Panc1 (cell line): ENCODE measurements at places on chromosomes 4 and X. TPM values are rescaled to one million over a fixed set of nuclear protein-coding genes. Genes with fewer than 3 reads are reported as not detected.

- no peak for DNase-seq
Observed at GRCh38 chr4:56704089-56704871, 23.2 kb upstream of the HOPX start.

DNA sequence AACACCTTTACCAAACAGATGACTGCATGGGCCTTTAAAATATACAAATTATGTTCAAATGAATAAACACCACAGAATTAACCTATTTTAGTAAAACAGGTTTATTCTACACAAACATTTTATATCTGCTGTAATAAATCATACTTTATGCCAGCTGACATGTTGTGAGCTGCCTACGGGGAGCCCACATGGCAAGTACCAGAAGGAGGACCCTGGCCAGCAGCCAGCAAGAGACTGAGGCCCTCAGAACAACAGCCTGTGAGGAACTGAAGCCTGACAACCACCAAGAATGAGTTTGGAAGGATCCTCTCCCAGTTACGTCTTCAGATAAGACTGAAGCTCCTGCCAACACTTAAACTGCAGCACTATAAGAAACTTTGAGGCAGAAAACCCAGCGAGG lies 377.0 kb downstream of the PDGFC start:
- no peak for DNase-seq

Gene ALPK1
- total RNA-seq, result 1.4 TPM

Gene F11
- not detected for total RNA-seq

- no peak for DNase-seq
Observed at GRCh38 chrX:153736871-153737441, 12.3 kb downstream of the ABCD1 start.

Gene TEX11
- total RNA-seq, result not detected

Gene NHS
- 0.80 TPM for total RNA-seq
